ENCODE measurements at places on chromosomes 6 and 20.

- no peak for DNase-seq
Observed at GRCh38 chr6:160344271-160344670, 3.9 kb upstream of the SLC22A3 start.

DNA sequence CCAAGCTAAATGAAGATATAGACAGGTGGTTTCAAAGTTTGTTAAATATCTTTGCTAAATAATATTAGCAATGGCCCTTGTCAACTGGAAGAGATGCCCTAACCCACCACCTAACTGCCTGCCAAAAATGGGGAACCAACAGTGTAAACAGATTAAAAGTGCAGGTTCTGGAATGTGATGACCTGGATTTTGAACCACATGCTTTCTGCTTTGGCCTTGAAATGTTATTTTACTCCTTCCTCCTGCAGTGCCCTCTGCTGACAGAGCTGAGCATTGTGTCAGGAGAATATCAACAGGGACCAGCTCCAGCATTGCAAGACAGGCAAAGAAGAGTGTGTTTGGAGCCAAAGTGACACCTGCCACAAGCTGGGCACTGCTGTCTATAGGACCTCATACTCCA lies 226.6 kb downstream of the MYLK4 start:
- DNase-seq, result no peak

DNA sequence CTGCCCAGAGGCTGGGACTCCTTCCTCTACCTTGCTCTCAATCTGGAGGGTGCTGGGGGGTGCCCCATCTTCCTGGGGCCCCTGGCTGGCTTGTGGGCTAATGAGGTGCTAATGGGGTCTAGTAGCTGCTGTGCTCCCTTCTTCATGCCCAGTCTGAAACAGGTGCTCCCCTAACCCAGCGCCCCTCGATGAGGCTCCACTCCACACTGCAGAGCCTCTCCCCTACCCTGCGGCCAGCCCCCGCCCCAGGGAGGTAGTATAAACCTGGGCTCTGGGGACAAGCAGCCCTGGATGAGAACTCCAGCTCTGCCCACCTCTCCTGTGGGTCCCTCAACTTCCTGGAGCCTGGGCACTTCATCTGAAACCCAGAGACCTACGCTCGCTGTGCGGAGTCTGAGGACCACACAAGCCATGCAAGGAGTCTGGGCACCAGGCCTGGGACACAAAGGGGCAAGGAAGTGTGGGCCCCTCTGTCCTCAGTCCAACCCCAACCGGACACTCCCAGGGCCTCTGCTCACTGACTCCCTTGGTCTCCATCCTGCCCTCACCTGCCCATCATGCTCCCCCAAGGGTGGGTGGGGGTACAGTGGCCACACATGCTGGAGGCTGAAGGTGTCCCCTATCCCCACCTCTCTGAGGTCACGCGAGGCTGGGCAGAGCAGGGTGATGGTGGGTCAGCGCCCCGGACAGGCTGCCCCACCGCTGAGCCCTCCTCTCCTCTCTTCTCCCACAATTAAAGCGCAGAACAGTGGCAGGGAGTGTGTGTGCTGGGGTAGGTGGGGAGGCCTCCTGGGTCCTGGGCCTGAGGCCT lies 6.1 kb downstream of the RPL10A start:
- no peak for DNase-seq

DNA sequence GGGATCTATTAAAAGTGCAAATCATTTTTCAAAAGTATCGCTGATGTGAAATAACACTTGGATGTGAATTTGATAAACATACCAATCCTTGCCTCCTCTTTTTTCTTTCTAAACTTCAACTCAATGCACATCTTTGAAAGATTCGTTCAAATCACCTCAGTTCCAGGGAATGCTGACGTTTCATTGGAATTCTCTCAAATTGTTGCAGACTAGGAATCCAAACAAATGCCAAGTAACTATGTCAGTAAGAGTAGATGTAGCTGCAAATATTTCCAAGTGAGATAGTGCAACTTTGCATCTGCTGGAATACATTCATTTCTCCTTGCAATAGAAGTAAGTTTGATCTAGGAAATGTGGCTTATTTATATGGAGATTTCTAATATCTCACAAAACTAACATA lies 220.7 kb downstream of the FUT9 start:
- no peak for DNase-seq

GRCh38 chr6:98836962-98837944 lies 2.9 kb downstream of the POU3F2 start:
- no peak for DNase-seq

DNA sequence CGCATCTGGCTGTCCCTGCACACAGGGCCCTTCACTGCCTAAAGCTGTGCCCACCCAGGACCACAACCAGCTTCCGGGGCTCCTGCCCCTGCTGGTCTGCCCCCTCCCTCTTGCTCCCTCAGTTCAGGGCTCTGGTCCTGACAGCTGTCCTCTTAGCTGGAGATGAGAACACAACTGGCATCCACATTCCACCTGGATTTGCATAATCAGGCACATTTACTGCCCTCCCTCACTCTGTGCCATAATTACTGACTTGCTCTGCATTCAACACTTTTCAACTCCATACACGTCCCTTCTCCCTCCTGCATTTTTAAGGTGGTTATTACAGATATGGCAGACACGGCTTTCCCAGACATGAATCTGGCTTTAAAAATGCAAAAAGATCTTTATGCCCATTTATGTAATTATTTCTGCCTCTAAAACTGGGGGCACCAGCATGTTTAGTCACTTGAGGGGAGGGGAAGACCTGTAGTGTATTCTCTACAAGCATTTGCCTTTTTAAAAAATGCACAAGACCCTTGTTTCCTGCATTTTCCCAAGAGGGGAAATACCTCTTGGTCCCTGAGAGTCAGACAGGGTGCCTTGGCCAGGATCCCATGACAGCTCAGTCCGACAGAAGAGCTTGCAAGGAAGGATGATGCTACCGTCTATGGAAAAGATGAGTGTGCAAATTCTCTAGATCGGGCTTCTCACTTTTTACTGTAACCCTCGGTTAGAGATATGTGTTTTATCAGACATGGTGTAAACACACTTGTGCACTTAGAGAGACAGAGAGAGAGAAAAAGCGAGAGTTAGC lies 401.8 kb downstream of the PREX1 start:
- DNase-seq, result no peak
